Activated gamma-delta T cell treated with Interleukin-2 at 50 U/mL for 16 hours (primary cell): ENCODE measurements at places on chromosomes 5 and 9.

- no peak for DNase-seq
Measured at GRCh38 chr5:166058660-166059059, 2232.8 kb upstream of the WWC1 start.

DNA sequence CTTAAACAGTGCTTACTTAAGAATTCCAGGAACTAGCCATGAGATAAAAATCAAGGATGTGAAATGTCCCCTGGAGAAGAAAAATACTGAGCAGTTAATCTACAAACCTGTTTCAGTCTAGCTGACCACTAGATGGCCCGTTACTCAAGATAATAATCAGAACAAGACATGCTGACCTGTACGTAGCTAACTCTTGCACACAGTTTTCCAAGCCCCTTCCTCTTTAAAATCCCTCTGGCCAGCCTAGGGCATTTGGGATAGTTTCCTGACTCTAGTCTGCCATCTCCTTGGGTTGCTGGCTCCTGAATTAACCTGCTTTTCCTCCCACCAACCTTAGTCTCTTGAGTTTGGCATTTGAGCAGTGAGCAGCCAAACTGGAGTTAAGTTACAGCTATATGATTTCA, 59.2 kb upstream of the TRAF1 start:
- DNase-seq: no peak

- no peak for DNase-seq
Measured at GRCh38 chr5:153792305-153792704, 246.4 kb downstream of the FAM114A2 start.

DNA sequence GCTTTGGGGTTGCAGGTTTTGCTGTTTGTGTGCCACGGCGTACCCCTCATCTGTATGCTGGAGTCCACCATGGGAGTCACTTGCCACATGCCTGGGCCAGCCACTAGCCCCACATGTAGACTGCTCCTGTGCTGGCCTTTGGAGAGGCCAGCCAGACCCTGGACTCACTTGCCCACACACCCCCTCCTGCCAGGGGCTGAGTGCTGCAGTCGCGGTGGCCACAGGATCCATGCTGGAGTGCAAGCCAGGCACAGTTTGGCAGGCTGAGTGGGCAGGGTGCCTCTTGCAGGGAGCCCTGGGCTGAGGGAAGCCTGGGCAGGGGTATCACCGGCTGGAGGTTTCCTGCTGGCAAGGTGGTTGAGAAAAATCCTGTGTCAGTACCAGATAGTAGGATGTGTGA, 25.6 kb upstream of the GCNT1 start:
- no peak for DNase-seq

GRCh38 chr9:81103597-81104471, 585.5 kb downstream of the TLE1 start:
- DNase-seq: no peak

GRCh38 chr5:22754155-22754554, 99.0 kb downstream of the CDH12 start:
- DNase-seq: no peak
